ENCODE measurements at places on chromosomes 5 and 9.

GRCh38 chr9:21709464-21710058 is 92.9 kb upstream of the MTAP start:
- no peak for DNase-seq

DNA sequence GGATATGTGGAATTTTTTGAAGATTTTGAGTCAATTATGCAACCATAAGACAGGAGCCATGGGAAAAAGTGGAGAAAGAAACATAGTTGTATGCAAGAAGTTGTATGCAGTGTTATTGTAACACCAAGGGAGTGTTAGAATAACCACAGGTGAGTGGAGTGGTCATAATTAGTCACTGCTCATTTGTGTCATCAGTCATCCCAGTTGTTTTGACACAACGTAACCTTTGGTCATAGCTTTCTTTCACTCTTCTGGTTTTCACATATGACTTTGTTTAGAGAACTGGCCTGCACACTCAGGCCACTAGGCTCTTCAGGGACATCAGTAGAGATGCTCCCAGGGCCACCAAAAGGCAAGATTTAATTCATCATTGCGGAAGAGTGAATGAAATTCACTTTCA is 158.7 kb upstream of the HMHB1 start:
- DNase-seq, result no peak

- no peak for DNase-seq
Observed at GRCh38 chr5:15717001-15717400, 217.0 kb downstream of the FBXL7 start.

DNA sequence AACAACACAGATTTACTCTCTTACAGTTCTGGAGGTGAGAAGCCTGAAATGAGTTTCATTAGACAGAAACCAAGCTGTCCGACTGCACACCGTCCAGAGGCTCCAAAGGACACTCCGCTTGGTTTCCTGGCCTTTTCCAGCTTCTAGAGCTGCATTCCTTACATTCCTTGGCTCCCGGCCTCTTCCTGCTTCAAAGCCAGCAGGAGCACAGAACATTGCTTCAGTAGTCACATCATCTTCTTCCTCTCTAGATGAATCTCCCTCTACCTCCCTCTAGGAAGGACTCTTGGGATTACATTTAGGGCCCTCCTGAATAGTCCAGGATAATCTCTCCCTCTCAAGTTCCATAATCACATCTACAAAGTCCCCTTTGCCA is 213.3 kb downstream of the CDK5RAP2 start:
- no peak for DNase-seq
